ENCODE measurements at places on chromosomes 2 and 18.

- no peak for DNase-seq
Observed at GRCh38 chr2:183068561-183068960, 10.0 kb upstream of the DUSP19 start.

GRCh38 chr18:21064347-21064746, 47.3 kb downstream of the ROCK1 start:
- no peak for DNase-seq

GRCh38 chr2:163713534-163714311, 22.1 kb downstream of the FIGN start:
- no peak for DNase-seq

DNA sequence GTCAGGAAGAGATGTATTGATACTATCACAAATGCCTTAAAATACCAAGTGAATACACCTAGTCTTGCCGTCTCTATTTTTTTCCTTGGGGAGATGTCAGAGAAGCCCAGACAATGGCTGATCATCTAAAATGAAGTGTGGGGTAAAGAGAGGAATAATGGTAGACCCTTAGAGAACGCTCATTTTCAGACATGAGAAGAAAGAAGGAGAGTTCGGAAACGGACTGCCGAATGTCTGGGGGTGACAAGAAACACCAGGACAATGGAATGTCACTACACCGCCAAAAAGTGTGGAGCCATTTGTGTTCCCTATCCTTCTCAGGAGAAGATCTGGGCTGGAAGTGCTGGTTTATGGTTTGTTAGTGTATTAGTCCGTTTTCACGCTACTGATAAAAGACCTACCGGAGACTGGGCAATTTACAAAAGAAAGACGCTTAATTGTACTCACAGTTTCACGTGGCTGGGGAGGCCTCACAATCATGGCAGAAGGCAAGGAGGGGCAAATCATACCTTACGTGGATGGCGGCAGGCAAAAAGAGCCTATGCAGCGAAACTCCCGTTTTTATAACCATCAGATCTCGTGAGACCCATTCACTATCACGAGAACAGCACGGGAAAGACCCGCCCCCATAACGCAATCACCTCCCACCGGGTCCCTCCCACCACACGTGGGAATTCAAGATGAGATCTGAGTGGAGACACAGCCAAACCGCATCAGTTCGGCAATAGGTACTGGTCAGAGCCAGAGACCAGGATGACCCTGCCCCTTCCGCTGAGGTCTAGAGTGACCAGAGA, 743.7 kb downstream of the GALR1 start:
- DNase-seq = no peak

DNA sequence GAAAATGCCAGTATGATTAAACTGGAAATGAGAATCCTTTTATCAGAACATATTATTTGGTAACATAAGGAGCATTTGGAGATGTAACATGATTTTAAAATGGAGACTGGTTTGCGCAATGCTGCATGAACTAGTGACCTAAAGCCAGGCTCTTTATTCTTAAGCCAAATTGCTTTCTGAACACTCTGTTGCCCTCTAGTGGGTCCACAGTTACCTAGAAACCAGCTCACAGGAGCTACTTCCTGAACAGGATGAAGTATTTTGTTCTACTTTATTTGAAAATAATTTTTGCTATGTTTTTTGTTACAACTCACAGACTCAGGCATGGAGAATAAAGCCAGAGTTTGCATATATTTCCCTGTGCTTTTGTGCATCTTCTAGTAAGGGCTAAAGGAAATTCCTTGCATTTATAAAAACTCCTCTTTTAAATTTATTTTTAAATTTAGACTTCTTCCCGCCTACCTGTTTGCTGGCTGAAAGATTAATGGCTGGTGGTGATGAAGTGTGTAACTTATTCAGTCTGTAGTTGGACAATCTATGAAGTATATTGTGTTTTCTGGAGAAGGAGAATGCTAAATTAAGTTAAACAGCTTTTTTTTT, 146.7 kb downstream of the PARD3B start:
- peak; percentile 54 for DNase-seq

GRCh38 chr2:144583381-144583729, 63.4 kb upstream of the ZEB2 start:
- no peak for DNase-seq
